ENCODE measurements at places on chromosomes 6 and 20.

GRCh38 chr6:160263196-160263939 is 4.7 kb upstream of the SLC22A2 start:
- no peak for DNase-seq

DNA sequence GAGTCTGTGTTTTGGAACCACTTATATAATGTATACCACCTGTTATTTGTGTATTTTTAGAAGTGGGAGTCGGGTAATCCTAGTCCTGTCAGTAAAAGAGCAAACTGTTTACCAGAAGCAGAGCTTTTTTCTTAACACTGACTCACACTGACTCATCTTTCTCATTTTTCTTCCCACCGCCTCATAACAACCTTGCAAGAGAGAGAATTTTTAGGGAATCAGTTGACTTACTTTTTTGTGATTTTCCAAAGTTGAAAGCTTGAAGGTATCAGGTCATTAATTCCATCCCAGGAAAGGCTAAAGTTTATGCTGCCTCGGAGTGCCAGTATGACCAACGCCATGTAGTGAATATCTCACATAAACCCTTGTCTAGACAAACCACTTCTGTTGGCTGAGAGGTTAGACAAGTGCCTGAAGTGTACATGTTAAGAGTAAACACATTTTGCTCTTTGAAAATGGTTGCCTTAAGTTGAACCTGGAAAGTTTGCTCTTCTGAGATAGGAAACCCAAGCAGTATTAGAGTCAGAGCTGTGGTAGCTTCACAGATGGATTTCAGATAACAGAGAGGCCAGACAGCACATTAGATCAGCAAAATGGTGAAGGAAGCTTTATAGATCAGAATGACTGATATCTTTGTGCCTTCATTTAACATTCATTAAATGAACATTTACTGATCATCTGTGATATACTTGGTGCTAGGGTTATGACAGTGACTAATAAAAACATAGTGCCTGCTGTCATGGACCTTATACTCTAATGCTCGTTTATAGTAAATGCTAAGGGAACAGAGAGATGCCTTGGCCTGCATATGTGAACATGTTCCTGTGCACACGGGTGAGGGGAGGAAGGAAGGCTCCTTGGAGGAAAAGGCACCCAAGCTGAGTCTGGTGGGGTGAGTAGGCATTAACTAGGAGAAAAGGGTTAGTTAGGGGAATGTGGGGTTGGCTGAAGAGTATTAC is 29.1 kb upstream of the PKIG start:
- no peak for DNase-seq

DNA sequence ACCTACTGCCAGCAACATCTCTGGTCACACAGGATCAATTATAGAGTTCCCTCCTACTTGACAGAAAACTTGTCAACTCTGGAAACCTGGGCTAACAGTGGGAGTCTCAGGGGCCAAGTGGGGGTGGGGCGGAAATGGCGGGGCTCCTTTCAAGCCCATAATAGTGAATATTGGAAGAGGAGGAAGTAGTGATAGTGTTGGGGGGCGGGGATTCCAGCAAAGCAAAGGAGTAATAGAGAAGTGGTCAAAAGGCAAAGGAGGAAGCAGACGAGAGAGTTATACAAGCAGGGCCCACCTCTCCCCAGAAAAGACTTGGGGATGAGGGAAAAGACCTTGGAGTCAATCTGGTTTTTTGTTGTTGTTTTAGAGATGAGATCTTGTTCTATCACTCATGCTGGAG is 2.1 kb downstream of the DEF6 start:
- DNase-seq = peak; percentile 69

DNA sequence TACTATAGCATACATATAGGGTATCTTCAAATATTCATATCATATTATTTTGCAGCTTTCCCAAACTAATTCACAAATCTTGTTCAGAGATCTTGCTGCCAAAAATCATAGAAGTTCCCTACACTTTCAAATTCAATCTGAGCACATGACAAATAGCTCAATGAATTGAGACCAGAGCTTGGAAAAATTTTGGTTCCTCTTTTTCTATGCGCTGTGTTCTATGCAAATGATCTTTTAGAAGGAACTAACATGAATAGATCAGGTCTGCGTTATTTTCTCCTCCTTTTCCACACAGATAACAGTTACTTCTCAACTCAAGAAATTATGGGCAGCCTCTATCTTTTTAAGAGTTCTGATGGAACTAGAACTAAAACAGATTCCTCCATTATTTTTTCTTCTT is 316.3 kb downstream of the ARHGAP18 start:
- DNase-seq = no peak

Measured in mucosa of descending colon (tissue), 3 donors.